ENCODE measurements at places on chromosomes 6 and 20.

DNA sequence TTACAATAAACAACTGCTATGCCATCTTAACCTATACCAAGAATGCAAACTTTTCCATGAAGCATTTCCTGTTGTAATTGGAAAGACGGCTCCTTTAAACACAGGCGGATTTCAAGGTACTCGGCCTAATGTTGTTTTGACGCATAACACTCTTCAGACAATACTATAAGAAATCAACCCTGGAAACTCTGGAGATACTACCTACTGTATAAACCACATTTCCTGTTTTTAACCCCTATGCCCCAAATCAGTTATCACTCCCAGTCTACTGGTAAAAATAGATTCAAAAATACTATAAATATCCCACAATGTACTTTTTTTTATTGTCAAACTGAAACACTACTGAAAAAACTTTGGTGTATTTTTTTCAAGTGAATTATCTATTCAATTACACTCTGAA, 118.1 kb downstream of the IRF4 start:
- no peak for DNase-seq

- no peak for DNase-seq
Observed at GRCh38 chr6:47836046-47836445, 54.2 kb downstream of the OPN5 start.

GRCh38 chr6:19866985-19867627, 29.9 kb downstream of the ID4 start:
- no peak for DNase-seq

DNA sequence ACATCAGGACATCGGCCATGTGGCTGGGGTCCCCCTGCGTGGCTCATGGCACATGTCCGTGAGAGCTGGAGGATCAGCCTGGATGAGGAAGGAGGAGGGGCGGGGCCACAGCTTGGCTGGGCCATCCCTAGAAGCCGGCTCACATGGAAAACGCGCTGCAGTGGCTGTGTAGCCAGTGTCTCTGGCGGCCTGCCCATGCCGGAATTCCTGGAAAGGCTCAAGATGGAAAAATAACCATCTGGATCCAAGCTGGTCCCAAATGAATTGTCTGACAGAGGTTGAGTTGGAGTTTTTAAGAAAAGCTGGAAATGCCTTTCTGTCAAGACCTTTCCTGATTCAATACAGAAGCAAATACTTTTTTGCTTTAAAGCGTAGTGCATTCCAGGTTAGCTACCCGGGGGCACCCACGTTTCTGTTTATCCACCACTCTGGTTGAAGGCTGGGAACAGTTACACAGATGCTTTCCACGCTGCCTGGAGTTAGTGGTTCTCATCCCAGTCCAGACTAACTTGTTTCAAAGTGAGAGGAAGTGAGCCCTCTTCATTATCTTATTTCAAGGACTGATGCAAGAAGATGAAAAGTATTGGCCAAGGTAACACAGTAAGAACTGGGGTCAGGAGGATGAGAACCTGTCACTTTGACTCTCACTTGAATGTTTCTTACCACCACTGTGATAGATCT, 99.0 kb downstream of the GMPR start:
- peak; percentile 98 for DNase-seq

GRCh38 chr6:98044791-98045470, 761.9 kb upstream of the MMS22L start:
- DNase-seq: no peak

- no peak for DNase-seq
Observed at GRCh38 chr20:48478370-48478769, 349.4 kb downstream of the PREX1 start.

DNA sequence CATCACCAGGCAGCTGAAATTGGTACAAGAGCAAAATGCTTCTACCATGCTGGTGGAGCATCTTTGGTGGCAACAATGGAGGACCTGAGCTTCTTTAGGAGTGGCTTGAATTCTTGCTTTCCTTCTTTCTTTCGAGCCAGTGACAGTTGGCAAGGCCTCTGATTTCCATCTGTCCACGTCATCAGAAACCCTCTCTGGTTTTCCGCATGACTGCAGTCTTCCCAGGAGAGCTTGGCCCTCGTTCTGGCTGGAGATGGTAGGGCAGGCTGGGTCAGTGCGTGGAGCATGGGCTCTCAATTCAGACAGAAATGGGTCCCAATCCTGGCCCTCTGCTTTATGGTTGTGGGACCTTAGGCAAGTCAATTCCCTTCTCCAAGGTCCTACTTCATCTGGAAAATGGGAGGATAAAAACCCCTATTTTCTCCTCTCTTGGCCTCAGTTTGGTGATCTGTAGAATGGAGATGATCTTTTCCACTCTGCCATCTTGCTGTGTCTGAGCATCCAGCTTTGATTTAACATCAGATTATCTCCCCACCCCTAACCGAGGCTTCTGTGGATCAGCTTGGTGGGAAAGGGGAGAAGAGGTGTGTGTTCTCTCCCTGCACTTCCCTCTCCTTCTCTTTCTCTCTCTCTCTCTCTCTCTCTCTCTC, 3.6 kb upstream of the BPIFB1 start:
- no peak for DNase-seq

GRCh38 chr6:106803188-106803587, 171.3 kb downstream of the CD24 start:
- no peak for DNase-seq

DNA sequence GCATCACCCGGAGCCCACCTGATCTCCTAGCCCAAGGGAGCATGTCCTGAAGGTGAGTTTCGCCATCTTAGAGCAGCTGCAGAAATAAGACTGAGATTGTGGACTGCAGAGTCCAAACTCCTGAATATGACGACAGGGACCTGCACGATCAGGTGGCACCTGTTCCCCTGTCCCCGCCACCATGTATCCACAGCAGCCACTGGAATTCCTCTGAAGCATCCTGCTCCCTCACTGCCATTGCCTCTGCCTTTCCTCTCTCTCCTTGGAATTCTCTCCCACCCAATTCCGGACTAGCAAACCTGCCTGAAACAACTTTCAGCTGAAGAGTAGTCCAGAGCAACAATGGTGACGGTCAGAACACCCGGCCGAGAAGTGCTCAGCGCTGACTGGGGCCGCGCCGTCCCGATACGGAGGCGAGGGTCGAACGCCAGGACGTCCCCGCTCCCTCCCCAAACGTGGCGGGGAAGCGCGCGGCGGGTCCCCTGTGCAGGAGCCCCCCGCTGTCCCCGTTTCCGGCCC, 694 bp upstream of the FAM120B start:
- DNase-seq: no peak

DNA sequence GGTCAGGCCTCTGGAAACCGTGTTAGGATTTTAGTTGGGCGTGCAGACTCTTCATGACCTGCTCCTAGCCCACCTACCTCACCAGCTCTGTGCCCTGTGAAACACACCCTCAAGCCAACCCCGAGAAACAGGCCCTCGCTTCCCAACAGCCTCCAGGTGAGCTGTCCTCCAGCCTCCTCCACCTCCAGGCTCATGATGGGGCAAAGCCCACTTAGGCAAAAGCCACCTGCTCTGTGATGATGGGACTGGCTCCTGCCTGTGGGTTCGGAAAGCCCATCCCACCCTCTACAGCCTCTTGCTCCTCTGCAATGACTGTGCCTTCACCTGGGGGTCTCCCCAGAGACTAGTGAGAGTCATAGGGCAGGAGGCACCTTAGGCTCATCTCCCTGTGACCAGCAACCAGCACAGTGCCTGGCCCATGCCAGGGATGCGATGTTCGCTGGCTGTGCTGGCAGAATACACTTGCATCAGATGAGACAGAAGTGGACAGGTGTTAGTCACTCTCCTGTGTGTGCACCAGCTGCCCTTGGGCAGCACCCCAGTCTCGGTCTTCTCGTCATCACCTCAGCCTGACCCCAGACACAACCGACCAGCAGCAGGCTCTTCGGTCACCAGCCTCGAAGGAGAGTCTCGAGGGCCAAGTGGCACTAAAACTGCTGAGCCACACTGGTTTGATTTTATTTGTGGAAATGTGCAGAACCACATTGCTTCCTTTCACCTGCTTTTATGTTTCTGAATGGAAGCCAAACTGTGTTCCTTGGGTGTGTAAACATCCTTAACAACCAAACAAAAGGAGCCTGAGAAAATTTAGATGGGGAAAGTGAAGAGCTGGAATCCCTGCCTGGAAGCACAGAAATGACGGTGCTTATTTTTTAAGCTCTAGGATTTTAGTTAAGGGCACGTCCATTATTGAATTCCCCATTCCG, 10.7 kb downstream of the PXDC1 start:
- DNase-seq: no peak

GRCh38 chr6:9583753-9584352, 831.0 kb downstream of the TFAP2A start:
- no peak for DNase-seq

DNA sequence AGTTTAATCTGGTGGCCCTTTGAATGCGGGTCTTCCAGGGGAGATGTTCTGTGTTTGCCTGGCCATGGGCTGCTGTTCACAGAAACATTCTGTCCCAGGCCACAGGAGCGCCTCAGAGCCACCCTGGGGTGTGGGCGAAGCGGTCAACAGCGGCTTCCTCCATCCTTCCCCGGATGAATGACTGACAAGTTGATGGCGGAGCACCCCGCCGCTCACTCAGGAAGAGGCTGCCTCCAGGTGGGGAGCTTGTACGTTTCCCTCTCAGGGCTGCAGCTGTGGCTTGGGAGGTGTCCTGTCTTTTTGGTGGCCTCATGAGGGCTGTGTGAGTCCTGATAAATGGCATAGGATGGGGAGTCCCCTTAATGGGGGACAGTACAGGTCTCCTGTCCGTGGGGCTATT, 178.4 kb downstream of the NRN1 start:
- DNase-seq: no peak

DNA sequence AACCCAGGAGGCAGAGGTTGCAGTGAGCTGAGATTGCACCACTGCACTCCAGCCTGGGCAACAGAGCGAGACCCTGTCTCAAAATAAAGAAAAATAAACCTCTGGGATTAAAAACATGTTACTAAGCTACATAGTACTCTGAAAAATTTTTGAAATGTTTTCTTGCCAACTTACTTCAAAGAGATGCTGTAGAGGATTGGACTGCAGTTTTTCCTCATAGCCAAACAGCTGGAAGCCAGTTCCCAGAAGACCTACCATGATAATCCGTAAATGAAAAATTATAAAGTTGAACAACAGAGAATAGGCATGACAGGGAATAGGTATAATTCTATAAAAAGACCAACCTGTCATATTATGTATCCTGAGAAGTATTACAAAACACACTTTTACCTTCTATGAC, 48.0 kb downstream of the RARS2 start:
- peak; percentile 57 for DNase-seq

DNA sequence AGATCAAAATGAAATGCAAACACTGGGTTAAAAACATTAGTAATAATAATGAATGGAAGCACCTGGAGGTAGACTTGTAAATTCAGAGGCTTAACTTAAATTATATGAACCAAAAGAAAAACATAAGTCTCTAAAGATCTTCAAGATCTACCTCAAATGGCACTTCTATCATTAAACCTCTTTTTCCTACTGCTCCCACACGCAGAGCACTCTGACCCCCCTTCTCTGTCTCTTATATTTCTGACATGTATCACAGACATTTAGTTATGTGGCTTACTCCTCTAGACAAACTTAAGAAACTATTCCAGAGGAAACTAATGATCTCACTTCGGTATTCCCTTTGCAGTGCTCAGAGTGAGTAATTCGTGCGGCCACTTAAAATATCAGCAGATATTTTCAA, 1.1 kb downstream of the TBC1D32 start:
- DNase-seq: no peak

GRCh38 chr20:47751449-47751848, 33.8 kb downstream of the SULF2 start:
- DNase-seq: no peak

- no peak for DNase-seq
Observed at GRCh38 chr6:80211286-80211685, 104.8 kb downstream of the BCKDHB start.

DNA sequence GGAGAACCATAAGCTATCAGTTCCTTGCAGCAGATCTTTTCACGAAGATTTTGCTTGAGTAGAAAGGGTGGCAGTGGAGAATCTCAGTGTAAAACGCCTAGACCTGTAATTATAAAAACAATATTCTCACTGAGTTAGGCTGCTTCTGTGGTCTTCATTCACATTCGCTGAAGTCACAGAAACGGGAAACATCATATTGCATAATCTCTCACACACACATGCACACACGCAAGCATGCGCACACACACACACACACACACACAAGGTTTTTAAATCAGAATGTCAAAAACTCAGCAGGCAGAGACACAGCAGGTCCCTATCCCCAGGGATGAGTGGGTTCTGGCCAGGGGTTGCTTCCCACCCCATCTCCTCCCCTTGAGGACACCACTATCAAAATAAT, 175.5 kb downstream of the ATXN1 start:
- DNase-seq: no peak

GRCh38 chr20:2293971-2294370, 1.8 kb upstream of the TGM3 start:
- no peak for DNase-seq

Measured in muscle of arm (tissue), 14 donors.